ENCODE measurements at places on chromosomes 5 and 9. TPM values are rescaled to one million over a fixed set of nuclear protein-coding genes. Genes with fewer than 3 reads are reported as not detected.
A peak's percentile ranks its signal among the peaks of the same experiment; 100 is the strongest.

GRCh38 chr5:95973793-95974325 is 12.2 kb upstream of the ELL2 start:
- no peak overlapping the region for H3K4me3 ChIP-seq
- H3K36me3 ChIP-seq, result no peaks in the 10 kb centered on the region
- no peaks in the 10 kb centered on the region for H3K27me3 ChIP-seq
- no peaks in the 10 kb centered on the region for H3K4me1 ChIP-seq
- no peak overlapping the region for H3K27ac ChIP-seq

DNA sequence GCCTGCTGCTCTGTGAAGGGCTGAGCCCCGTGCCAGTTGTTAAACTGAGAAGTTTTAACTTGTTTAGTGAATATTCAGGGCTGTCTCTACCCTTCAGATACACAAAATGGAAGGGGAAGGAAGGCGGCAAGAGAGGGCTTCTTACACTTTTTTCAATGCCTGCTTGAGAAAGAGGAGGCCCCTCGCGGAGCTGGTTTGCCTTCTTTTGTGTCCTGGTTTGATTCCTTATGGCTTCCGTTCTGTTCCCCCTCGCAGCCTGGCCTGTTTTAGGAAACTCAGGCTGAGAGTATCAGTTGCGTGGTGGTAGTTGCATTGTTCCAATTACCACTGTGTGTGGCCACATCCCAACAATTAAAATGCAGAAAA is 1.0 kb downstream of the FAM53C start:
- H3K4me1 ChIP-seq, result peaks cover 4% of the 10 kb centered on the region
- H3K27me3 ChIP-seq, result no peaks in the 10 kb centered on the region

GRCh38 chr5:15203376-15203775 is 296.6 kb upstream of the FBXL7 start:
- H3K27ac ChIP-seq, result no peak overlapping the region
- no peaks in the 10 kb centered on the region for H3K27me3 ChIP-seq
- no peak overlapping the region for H3K4me3 ChIP-seq
- DNase-seq, result no peak
- no peaks in the 10 kb centered on the region for H3K4me1 ChIP-seq

- H3K4me3 ChIP-seq, result no peak overlapping the region
- no peaks in the 10 kb centered on the region for H3K27me3 ChIP-seq
- no peak for DNase-seq
- H3K27ac ChIP-seq, result no peak overlapping the region
- H3K36me3 ChIP-seq, result no peaks in the 10 kb centered on the region
Measured at GRCh38 chr9:70753311-70753710, 338.9 kb upstream of the KLF9 start.

- no peak overlapping the region for H3K27ac ChIP-seq
- H3K4me3 ChIP-seq, result no peak overlapping the region
- no peaks in the 10 kb centered on the region for H3K36me3 ChIP-seq
- no peak for DNase-seq
- H3K27me3 ChIP-seq, result no peaks in the 10 kb centered on the region
Measured at GRCh38 chr5:82308416-82308815, 30.3 kb upstream of the RPS23 start.

GRCh38 chr5:174047472-174048099 is 2.1 kb downstream of the NSG2 start:
- no peak for DNase-seq
- no peaks in the 10 kb centered on the region for H3K4me1 ChIP-seq
- no peaks in the 10 kb centered on the region for H3K36me3 ChIP-seq
- peaks cover 3% of the 10 kb centered on the region for H3K27me3 ChIP-seq
- no peak overlapping the region for H3K4me3 ChIP-seq

DNA sequence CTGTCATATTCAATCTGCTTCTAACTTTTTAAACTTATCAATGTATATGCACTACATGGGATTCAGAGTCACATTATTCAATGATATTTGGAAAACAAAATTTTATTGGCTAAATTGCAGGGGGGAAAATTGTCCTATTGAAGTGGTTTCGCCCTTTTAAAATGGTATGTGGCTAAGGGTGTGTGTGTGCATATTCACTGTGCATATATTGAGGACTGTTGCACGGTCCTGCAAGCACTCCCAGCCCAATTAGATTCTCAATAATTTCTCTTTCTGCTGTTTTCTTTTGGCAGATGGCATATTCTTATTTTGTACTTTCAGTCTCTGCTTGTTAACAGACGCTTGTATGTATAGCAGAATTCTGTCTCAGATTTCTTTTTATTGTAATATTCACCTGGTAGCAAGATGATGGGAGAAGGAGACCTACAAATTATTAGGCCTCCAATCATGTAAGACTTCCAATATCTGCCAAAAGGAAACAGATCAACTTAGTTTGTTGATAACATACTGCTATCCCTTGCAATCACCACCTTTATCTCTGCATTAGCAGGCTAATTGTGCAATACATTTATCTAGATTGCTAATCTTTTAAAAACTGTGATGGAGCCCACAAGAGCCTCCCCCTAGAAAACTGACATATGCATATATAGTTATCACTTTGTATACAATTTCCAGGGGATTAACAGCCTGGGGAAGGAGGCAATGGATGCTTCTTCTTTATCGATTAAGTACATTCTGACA is 411.5 kb downstream of the PLK2 start:
- no peaks in the 10 kb centered on the region for H3K36me3 ChIP-seq
- H3K4me1 ChIP-seq, result no peaks in the 10 kb centered on the region
- H3K27ac ChIP-seq, result no peak overlapping the region

DNA sequence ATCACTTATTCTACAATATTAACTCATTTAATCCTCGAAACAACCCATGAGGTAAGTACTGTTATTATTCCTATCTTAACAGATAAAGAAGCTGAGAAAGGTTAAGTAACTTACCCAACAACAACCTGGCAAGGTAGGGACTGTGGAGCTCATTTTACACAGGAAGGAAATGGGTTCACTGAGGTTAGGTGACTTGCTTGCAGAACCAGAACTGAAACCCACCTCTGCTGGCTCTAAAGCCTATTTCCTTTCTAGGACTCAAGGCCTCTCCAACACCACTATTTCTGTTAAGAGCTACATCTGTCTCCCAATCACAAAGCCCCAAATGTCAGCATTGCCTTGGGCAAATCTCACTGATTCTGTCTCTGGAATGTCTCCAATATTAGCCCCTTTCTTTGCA is 38.9 kb upstream of the IFNK start:
- no peaks in the 10 kb centered on the region for H3K27me3 ChIP-seq
- no peaks in the 10 kb centered on the region for H3K36me3 ChIP-seq
- no peaks in the 10 kb centered on the region for H3K4me1 ChIP-seq
- DNase-seq, result no peak
- no peak overlapping the region for H3K27ac ChIP-seq
- no peak overlapping the region for H3K4me3 ChIP-seq

GRCh38 chr5:133943475-133943817 is 25.0 kb downstream of the C5orf15 start:
- H3K27ac ChIP-seq, result no peak overlapping the region
- H3K4me3 ChIP-seq, result no peak overlapping the region
- H3K27me3 ChIP-seq, result no peaks in the 10 kb centered on the region
- no peaks in the 10 kb centered on the region for H3K36me3 ChIP-seq

GRCh38 chr5:172733131-172733973 is 37.6 kb downstream of the DUSP1 start:
- no peaks in the 10 kb centered on the region for H3K36me3 ChIP-seq
- H3K27me3 ChIP-seq, result no peaks in the 10 kb centered on the region
- peak overlapping the region; percentile 91 for H3K27ac ChIP-seq
- H3K4me1 ChIP-seq, result no peaks in the 10 kb centered on the region

GRCh38 chr9:7265181-7265580 is 507.4 kb downstream of the KDM4C start:
- H3K4me3 ChIP-seq, result no peak overlapping the region
- no peak for DNase-seq
- H3K36me3 ChIP-seq, result no peaks in the 10 kb centered on the region
- H3K4me1 ChIP-seq, result no peaks in the 10 kb centered on the region

DNA sequence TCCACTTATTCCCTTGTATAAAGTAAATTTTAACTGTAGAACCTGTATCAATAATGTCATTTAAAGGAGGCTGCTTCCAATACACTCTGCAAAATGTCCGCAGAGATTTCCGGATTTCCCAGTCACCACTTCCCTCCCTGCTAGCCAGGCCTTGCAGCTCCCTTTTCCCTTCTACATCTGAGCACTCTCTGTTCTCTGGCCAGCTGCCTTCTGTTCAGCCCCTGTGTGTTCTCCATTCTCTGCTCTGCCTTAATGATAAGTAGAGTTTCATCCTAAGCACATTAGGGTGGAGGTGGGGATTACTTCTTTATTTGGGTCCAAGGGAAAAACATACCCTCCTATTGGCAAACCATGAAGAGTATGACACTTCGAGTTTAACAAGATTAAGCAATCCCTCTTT is 719.6 kb upstream of the WWC1 start:
- no peak overlapping the region for H3K4me3 ChIP-seq
- no peaks in the 10 kb centered on the region for H3K4me1 ChIP-seq
- no peaks in the 10 kb centered on the region for H3K36me3 ChIP-seq

DNA sequence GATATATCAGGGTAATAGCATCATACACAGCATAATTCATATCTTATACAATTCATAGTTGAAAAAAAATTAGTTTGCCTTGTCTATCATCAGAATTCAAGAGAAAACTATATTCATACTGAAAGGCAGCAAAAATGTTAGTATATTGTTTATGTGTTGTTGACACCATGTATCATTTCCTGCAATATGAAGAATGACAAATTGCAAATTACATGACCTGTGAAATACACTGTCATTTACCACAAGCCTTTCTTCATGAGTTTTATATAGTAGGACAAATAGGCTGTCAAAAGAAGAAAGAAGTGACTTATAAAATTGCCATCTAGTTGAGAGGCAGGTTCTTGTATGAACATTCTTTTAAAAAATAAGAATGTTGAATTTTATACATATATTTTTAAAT is 1136.3 kb upstream of the CDH9 start:
- H3K27me3 ChIP-seq, result no peaks in the 10 kb centered on the region
- no peaks in the 10 kb centered on the region for H3K4me1 ChIP-seq
- H3K27ac ChIP-seq, result no peak overlapping the region

DNA sequence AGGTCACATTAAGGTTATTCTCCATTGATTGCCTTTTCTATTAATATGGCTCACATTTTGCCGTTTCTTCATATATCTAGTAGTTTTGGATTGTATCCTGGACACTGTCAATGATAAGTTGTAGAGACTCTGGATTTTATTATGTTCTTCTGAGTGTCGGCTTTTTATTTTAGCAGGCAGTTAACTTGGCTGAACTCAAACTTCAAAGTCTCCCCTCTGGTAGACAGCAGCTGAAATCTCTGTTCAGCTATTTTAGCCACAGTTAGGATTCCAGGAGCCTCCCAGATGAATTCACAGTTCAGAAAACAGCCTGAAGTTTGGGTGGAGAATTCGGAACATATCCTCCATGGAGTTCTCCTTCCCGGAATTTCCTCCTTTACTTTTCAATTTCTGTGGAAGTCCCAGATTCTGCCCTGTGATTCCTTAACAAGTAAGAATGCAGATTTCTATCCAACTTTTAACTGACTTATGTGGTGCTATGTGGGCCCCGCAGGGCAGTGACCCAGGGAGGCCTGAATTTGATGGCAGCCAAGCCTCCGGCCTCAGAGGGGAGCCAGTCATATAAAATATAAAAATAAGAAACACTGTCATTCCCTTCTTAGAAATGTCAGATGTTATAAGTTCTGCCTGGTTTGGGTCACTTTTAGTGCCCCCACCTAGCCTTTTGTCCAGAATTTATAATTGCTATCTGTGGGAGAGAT is 39.3 kb upstream of the MVB12B start:
- H3K36me3 ChIP-seq, result no peaks in the 10 kb centered on the region
- no peaks in the 10 kb centered on the region for H3K27me3 ChIP-seq
- H3K4me3 ChIP-seq, result no peak overlapping the region
- H3K4me1 ChIP-seq, result no peaks in the 10 kb centered on the region
- H3K27ac ChIP-seq, result no peak overlapping the region

GRCh38 chr9:2622461-2623287 is 1.1 kb downstream of the VLDLR start:
- H3K4me1 ChIP-seq, result peaks cover 2% of the 10 kb centered on the region
- H3K36me3 ChIP-seq, result no peaks in the 10 kb centered on the region
- no peak for DNase-seq

DNA sequence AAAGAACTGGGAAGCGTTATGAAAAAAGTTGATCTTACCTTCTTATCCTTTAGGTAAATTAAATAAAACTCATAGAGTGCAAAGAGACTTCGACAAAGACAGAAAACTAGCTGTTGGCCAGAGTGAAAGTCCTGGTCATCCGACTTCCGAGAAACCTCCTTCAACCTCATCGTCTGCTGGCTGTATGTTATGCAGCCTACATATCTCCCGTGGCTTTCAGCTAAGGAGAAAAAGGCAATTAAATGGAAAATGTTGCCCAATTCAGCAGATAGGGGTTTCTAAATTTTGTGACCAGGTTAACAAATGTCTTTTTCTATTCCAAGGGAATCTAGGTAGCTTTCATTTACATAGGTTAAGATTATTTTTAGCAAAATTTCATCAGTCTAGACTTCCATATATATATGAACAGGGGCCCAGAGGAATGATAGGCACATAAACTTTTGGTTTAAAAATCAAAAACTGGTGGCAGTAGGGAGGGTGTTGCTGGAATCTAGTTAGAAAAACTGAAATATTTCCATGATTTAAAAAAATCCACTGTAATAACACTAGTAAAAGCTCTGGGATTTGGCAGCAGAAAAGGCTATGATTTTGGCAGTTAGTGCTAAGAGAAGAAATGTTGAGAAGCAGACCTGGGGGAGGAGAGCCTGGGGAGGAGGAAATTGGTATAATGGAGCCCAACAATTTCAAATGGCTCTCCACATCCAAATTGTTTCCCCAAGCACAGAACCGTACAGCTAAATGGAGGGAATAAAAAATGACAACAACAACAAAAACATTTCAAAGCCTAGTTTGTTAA is 32.1 kb downstream of the RAI14 start:
- H3K36me3 ChIP-seq, result no peaks in the 10 kb centered on the region
- H3K27me3 ChIP-seq, result no peaks in the 10 kb centered on the region
- peaks cover 2% of the 10 kb centered on the region for H3K4me1 ChIP-seq
- DNase-seq, result no peak
- no peak overlapping the region for H3K4me3 ChIP-seq
- peak overlapping the region; percentile 73 for H3K27ac ChIP-seq

- no peak overlapping the region for H3K4me3 ChIP-seq
- no peak overlapping the region for H3K27ac ChIP-seq
- no peaks in the 10 kb centered on the region for H3K4me1 ChIP-seq
- no peaks in the 10 kb centered on the region for H3K36me3 ChIP-seq
- DNase-seq, result no peak
Measured at GRCh38 chr5:17455942-17456341, 42.1 kb upstream of the TAF11L2 start.

- H3K4me1 ChIP-seq, result no peaks in the 10 kb centered on the region
- no peaks in the 10 kb centered on the region for H3K27me3 ChIP-seq
- no peak for DNase-seq
- H3K36me3 ChIP-seq, result peaks cover 52% of the 10 kb centered on the region
- no peak overlapping the region for H3K27ac ChIP-seq
- H3K4me3 ChIP-seq, result no peak overlapping the region
Measured at GRCh38 chr9:95478335-95478734, 38.4 kb downstream of the PTCH1 start.

The KCNMB1 gene
- polyA plus RNA-seq, result 0.72 TPM

The NUTM2G gene
- not detected for polyA plus RNA-seq

The FBN2 gene
- polyA plus RNA-seq, result under 0.01 TPM

The CDC20B gene
- not detected for polyA plus RNA-seq

The SPATA31D4 gene
- not detected for polyA plus RNA-seq

The CNTLN gene
- 4.0 TPM for polyA plus RNA-seq

The CXCL14 gene
- 13.4 TPM for polyA plus RNA-seq

The SLC6A19 gene
- polyA plus RNA-seq, result 199 TPM

The DNAI1 gene
- polyA plus RNA-seq, result 0.22 TPM

The PALM2AKAP2 gene
- polyA plus RNA-seq, result not detected

The SDHA gene
- polyA plus RNA-seq, result 208 TPM

The CDX1 gene
- polyA plus RNA-seq, result 238 TPM

The IL33 gene
- 10.1 TPM for polyA plus RNA-seq

The LIX1 gene
- not detected for polyA plus RNA-seq

The TMEM161B gene
- polyA plus RNA-seq, result 6.3 TPM

The LCN2 gene
- 582 TPM for polyA plus RNA-seq

The SH3RF2 gene
- 23.6 TPM for polyA plus RNA-seq

The PCSK1 gene
- polyA plus RNA-seq, result 12.7 TPM

The HEXB gene
- 63.5 TPM for polyA plus RNA-seq
